ENCODE measurements at places on chromosomes 1 and 21.

- no peak for DNase-seq
Measured at GRCh38 chr1:173867141-173867752, 542 bp downstream of the GAS5 start.

GRCh38 chr21:29351691-29352090 is 53.0 kb downstream of the BACH1 start:
- DNase-seq, result no peak

DNA sequence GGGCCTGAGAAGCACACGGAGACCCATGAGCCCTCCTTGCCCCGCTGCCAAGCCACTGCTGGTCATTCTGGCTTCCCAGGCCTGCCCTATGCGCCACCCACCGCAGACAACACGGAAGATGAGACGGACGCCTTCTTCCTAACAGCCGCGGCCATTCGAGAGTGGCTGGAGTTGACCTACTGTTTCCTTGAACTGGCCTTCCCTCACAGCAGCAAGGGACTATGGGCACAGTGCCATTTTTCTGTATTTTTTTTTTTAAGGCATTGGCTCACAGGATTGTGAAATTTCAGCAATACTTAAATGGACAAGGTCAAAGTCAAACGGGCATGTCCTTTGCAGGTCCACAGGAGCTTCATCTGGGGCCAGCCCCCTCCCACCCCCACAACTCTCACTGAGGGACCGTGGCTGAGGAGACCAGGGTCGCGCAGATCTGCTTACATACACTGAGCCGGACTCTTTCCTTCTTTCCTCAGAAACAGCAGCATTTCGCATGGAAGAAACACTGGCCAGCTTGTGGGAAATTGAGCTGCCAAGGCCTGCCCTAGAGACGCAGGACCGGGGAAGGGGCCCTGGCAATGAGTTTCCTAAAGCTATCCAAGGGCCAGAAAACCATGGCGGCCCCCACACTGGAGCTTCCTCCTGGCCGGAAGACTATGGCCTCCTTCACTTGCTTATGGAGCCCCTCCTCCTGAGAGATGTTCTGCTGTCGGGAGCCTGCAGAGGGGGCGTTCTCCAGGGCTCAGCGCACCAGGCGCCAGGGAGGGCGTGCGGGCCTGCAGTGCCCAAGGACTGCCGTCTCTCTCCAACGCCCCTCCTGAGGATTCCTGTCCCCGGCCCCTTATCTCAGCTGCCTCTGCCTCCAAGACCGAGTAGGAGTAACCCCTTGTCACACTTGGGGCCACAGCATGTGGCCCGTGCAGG is 98.9 kb downstream of the PGBD5 start:
- DNase-seq, result no peak

- no peak for DNase-seq
Measured at GRCh38 chr1:83827741-83828140, 171.2 kb downstream of the TTLL7 start.

GRCh38 chr1:13228343-13228781 is 2.4 kb upstream of the PRAMEF18 start:
- peak; percentile 34 for DNase-seq

GRCh38 chr1:29519788-29520110 is 283.4 kb downstream of the PTPRU start:
- DNase-seq, result peak; percentile 39

DNA sequence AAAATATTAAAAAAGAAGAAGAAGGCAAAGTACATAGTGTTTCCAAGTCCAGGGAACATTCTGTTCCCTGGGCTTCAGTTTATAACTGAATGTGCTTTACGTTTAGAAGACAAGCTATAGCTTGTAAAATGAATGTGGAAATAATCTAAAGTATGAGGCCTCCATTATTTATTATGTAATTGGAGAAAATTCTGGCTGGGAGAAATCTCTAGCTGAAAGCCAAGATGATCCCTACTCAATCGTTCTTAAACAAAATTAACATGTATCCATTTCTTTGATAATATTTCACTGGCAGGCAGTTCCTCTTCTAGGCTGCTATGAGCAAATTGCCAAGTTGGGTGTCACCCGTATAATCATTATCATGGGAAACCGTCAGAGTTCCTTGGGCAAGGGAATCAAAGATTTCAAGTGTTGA is 52.2 kb upstream of the ETS2 start:
- DNase-seq, result no peak
